Type B pancreatic cell (in vitro differentiated cells): ENCODE measurements at places on chromosomes 7 and 10. TPM values are rescaled to one million over a fixed set of nuclear protein-coding genes. Genes with fewer than 3 reads are reported as not detected.

GRCh38 chr7:151460474-151460855 is 20.5 kb upstream of the CRYGN start:
- no peak for DNase-seq

DNA sequence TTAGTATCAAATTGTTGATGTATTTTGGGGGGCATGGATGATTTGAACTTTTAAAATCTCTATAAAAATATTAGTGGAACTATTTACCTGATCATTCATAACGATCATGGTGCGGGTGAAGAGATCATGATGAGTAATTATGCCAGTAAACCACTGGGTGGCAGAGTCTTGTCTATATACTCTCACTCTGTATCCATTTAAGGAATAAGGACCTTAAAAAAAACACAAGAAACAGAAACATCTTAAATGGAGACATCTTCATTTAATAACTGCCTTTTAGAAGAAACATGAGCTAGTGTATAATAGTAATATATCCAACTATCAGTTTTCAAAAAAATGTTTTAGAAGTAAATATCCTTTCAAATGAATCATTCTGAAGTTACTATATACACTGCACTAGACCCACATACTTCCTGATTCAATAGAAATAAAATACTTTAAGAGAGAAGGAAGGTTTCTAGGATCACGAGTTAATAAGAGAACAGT is 84.0 kb downstream of the NRBF2 start:
- no peak for DNase-seq

GRCh38 chr10:67780759-67781538 is 57.0 kb downstream of the DNAJC12 start:
- no peak for DNase-seq

DNA sequence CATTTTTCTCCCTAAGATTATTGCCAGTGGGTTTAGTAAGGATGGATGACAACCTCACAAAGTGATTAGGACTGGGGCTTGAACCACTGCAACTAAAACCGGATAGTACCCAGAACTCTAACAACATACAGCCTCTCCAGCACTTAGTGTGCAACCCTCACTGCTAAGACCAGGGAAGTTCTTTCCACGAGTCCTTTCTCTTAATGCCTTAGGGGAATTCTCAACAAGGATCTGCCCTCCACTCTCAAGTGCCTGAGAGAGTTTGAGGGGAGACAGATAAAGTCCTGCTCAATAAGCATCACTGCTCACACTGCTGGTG is 104.6 kb downstream of the NRP1 start:
- no peak for DNase-seq

- no peak for DNase-seq
Observed at GRCh38 chr10:13247246-13247645, 13.1 kb upstream of the UCMA start.

GRCh38 chr10:51196508-51197175 is 122.4 kb downstream of the PRKG1 start:
- no peak for DNase-seq

GRCh38 chr10:60032723-60033122 is 126.4 kb upstream of the CCDC6 start:
- DNase-seq = no peak

DNA sequence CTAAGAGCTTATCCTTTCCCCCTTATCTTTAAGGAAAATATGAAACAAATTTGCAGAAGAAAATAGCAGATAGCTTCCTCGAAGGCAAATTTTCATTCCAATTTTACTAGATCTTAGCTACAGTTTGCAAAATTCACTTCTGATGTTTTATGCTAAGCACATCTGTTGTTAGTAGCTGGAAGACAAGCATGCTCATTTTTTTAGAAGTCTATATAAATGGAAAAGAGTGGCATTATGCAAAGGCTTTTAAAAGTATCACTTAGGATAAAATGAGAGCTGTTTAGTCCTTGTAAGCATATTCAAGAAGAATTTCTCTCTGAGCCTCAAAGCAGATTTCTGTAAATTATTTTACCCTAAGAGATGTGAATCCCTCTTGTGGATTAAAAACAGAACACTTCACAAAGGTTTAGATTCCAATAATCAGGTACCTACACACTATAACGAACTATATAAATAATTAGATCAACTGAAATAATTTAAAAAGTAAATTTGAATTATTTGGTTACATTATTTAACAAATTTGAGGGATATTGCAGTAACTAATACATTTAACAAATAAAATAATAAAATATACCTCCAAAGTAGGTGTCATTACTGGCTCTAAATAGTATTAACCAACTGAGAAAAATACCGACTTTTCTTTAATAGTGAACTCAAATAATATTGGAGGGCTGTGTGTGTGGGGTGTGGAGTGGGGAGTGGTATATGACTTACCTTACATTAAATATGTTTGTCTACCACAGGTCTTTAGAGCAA is 307.1 kb downstream of the SEMA3D start:
- DNase-seq = no peak

- DNase-seq = no peak
Observed at GRCh38 chr10:104323760-104324201, 14.5 kb downstream of the ITPRIP start.

The MAP3K8 gene
- 22.6 and 37.3 TPM in 2 replicates for total RNA-seq
